ENCODE measurements at places on chromosomes 1 and 21. TPM values are rescaled to one million over a fixed set of nuclear protein-coding genes. Genes with fewer than 3 reads are reported as not detected.

Gene TTLL10
- 0.73 TPM for total RNA-seq

DNA sequence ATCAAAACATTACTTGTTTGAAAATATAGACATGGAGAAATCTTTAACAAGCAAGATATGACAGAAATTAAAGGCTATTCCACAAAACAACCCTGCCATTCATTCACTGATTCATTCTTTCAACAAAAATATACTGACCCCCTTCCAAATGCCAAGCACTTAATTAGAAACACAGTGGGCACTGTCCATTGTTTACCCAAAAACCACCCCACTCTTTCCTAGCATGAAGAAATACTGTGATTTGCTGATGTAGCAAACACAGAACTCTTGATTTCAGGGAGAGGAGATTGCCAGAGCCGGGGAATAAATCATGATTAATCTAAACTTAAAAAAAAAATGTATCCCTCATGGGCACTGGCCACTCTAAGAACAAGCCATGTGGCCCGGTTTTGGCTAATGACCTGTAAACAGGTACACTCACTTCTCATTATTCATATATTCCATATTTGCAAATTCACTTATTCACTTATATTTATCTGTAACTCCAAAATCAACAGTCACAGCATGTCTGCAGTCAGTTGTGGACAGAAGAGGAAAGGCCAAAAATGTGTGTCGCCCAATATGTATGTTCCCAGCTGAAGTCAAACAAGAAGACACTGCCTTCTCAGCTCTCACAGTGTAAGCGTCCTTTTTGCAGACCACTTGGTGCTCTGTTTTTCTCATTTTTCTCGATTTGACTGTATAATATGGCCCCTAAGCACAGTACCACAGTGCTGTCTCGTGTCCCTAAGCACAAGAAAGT is 133.1 kb downstream of the SMYD3 start:
- H3K4me1 ChIP-seq = no peaks in the 10 kb centered on the region
- no peak overlapping the region for H3K4me3 ChIP-seq
- H3K27me3 ChIP-seq = no peaks in the 10 kb centered on the region
- no peak for DNase-seq

DNA sequence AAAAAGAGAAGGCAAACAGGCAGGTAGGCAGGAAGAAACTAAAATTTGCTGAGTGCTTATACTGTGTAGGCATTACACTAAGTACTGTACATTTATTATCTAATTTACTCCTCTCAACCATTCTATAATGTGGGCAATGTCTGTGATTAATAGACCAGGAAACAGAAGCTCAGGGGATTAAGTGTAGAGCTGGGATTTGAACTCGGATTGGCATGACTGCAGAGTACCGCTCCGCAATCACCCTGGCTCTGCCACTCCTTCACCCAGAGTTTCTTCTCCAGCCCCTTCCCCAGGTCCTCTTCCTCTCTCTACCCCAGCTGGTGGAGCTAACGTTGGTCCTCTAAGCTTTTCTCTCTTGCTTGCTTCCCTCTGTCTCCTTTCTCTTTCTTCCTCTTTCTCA is 11.5 kb upstream of the S100A2 start:
- no peaks in the 10 kb centered on the region for H3K27me3 ChIP-seq
- H3K4me1 ChIP-seq = peaks cover 13% of the 10 kb centered on the region
- no peak overlapping the region for H3K27ac ChIP-seq
- H3K36me3 ChIP-seq = no peaks in the 10 kb centered on the region

GRCh38 chr1:200330741-200331428 is 79.0 kb downstream of the ZNF281 start:
- peaks cover 8% of the 10 kb centered on the region for H3K4me1 ChIP-seq
- no peaks in the 10 kb centered on the region for H3K36me3 ChIP-seq
- H3K27ac ChIP-seq = peak overlapping the region; percentile 29
- H3K4me3 ChIP-seq = no peak overlapping the region
- DNase-seq = peak; percentile 21

DNA sequence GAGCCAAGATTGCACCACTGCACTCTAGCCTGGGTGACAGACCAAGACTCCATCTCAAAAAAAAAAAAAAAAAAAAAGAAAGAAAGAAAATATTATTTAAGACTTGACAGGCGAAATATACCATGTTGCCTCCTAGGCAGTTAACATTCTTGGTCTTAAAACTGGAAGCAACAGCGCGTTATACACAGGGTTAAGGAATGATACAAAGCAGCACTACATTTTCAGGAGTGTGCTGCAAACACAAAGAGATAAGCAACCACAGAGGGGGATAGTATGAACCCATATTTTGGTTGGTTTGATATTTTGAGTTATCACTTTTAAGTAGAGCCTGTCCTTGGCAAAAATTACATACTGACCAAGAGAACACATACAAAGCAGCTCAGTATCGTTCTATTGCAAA is 25.1 kb downstream of the USP24 start:
- no peaks in the 10 kb centered on the region for H3K27me3 ChIP-seq
- H3K4me1 ChIP-seq = no peaks in the 10 kb centered on the region

GRCh38 chr1:46183926-46184557 is 7.8 kb upstream of the P3R3URF start:
- no peak overlapping the region for H3K27ac ChIP-seq
- H3K4me1 ChIP-seq = peaks cover 26% of the 10 kb centered on the region
- DNase-seq = no peak
- H3K4me3 ChIP-seq = no peak overlapping the region
- no peaks in the 10 kb centered on the region for H3K27me3 ChIP-seq

- H3K27me3 ChIP-seq = peaks cover 26% of the 10 kb centered on the region
- H3K4me3 ChIP-seq = no peak overlapping the region
- H3K36me3 ChIP-seq = no peaks in the 10 kb centered on the region
- DNase-seq = no peak
Measured at GRCh38 chr1:24437631-24438396, 22.2 kb downstream of the NIPAL3 start.

DNA sequence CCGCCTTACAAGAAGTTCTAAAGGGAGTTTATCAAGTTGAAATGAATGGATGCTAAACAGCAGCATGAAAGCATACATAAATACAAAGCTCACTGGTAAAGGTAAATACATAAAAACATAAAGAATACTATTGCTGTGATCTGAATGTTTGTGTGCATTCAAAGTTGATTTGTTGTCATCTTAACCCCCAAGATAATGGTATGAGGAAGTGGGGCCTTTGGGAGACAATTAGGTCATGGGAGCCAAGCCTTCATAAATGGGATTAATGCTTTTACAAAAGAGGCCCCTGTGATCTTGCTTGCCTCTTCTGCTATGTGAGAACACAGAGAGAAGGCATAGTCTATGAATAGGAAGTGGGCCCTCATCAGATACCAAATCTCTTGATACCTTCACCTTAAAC is 209.0 kb upstream of the SAMSN1 start:
- no peak overlapping the region for H3K27ac ChIP-seq
- H3K4me1 ChIP-seq = no peaks in the 10 kb centered on the region
- DNase-seq = no peak
- no peaks in the 10 kb centered on the region for H3K36me3 ChIP-seq
- no peak overlapping the region for H3K4me3 ChIP-seq

- no peak overlapping the region for H3K27ac ChIP-seq
- no peaks in the 10 kb centered on the region for H3K36me3 ChIP-seq
- H3K27me3 ChIP-seq = no peaks in the 10 kb centered on the region
- no peak overlapping the region for H3K4me3 ChIP-seq
- no peak for DNase-seq
Measured at GRCh38 chr1:244237445-244237844, 186.4 kb downstream of the ZBTB18 start.

Gene KCNE2
- total RNA-seq = not detected

Gene PRR9
- not detected for total RNA-seq

GRCh38 chr1:223731133-223731770 is 18.9 kb downstream of the CAPN2 start:
- H3K27ac ChIP-seq = peak overlapping the region; percentile 86
- H3K4me1 ChIP-seq = peaks cover 55% of the 10 kb centered on the region
- peak overlapping the region; percentile 6 for H3K4me3 ChIP-seq

GRCh38 chr1:175725684-175726083 is 17.7 kb downstream of the TNR start:
- H3K36me3 ChIP-seq = no peaks in the 10 kb centered on the region
- DNase-seq = peak; percentile 71
- H3K4me3 ChIP-seq = no peak overlapping the region
- no peaks in the 10 kb centered on the region for H3K4me1 ChIP-seq

Gene CD1C
- not detected for total RNA-seq

Gene ATP6V1G3
- not detected for total RNA-seq

Data from SJCRH30 (cell line).